ENCODE measurements at places on chromosomes 2 and 18.

DNA sequence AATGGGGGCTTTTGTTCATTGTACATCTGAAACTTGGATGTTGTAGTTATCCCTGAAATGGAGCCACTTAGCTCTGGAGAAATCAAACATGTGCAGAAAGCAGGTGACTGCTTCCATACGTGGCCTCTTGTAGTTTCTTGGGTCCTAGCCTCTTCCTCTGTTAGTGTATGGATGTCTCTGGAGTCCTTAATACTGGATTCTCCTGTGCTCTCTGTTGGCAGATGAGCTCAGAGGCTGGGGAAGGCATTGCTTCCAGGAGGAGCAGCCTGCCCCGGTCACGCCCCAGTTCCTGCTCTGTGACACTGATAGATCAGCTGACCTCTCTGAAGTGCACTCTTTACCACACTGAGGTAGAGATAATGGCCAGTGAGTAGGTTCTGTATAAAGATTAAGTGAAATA is 176.2 kb downstream of the LDLRAD4 start:
- DNase-seq, result no peak

- DNase-seq, result no peak
These were observed 266.6 kb downstream of the PDE11A start for GRCh38 chr2:177806025-177806424.

DNA sequence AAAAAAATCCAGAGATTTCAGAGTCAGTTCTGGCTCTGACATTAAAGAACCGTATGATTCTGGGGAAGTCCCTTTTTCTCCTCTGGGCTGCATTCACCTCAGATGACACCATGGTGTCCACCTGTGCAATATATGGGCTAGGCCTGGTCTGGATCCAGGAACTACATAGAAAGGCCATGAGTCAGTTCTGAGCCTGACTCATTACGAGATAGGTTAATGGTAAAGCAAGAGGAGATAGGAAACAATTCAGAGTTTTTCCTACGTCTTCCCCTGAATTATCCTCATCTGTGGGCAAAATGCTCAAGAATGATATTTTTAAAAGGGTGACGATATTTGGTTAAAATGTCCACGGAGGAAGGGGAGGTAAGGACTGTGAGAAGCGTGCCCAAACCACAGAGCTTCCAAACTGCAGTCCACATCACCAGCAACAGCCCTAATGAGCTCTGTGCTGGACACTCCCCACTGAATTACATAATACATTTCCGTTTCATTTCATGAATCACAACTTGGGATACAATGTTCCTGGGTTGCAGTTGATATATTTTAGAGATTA is 180.1 kb upstream of the OSR1 start:
- DNase-seq, result no peak

GRCh38 chr2:12320027-12320734 is 396.6 kb upstream of the TRIB2 start:
- DNase-seq, result no peak

DNA sequence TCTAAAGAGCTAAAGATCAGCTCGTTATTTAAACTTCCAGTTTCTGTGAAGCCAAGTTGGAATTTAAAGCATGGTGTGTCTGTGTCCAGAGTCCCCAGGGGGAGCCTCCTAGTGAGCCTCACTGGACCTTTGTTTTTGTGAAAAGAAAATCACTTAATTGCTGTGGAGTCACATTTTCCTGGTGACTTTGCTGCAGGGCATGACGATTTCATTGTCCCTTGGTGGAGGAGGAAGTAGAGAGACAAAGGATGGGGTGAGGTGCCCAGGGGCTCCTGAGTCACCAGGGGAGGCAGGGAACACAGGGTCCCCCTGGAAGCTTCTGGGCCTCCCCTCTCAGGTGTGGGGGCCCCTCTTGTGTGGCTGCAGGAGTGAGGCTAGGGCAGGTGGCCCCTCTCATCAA is 19.7 kb downstream of the ATP6V1C2 start:
- no peak for DNase-seq

DNA sequence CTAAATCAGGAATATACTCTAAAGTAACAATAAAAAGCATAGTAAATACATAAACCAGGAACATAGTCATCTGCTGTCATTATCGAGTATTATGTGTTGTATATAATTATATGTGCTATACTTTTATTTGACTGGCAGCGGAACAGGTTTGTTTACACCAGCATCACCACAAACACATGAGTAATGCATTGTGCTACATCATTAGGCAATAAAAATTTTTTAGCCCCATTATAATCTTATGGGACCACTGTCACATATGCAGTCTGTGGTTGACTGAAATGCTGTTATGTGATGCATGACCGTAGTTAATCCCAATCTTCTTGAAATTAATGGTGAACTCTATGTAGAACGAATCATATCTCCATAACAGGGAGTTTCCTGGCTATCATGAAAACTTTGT is 136.7 kb upstream of the ZFP36L2 start:
- DNase-seq, result peak; percentile 10

DNA sequence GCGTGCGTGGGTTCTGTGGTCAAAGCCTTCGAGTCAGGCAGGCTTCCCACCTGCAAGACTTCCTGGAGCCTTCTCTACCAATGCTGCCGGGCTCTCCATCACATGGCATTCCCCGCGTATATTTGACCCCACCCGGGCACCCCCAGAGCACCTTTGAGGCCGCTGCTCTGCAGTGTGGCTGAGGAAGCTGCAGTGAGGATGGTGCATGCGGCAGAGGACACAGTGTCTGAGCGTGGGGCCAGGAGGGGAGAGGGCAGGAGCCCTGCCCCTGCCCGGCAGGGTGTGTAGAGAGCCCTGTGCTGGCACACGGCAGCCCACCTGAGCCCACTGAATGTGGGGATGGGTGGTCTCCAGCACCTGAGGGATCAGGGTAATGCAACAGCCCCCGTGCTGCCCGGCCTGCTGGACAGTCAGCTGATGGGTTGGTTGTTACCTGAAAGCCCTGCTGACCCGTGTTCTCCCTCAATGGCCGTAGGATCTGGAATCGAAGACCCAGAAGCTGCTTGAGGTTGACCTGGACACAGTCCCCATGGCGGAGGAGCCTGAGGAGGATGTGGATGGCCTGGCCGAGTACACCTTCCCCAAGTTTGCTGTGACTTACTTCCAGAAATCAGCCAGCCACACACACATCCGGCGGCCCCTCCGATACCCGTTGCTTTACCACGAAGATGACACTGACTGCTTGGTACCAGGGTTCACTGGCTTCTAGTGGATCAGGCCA is 36.8 kb upstream of the GPR17 start:
- no peak for DNase-seq

DNA sequence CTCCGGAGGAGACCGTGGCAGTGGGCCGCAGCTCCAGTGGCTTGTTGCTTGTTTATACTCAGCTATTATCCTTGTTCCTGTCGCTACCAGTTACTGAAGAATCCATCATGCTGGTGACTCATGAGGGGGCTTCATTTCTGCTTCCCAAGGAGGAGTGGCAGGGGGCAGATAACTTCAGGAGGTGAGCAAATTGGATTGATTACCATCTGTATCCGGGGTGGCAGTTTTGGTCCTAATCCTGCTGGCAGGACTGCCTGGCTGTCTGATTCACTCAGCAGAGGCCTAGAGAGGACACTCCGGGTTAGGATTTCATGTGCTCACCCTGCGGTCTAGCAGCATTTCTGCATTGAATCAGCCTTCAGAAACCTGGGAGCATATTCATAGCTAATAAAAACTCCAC is 230.0 kb downstream of the ACTR3 start:
- DNase-seq, result no peak

- DNase-seq, result no peak
These were observed 609.1 kb upstream of the SLC39A10 start for GRCh38 chr2:195047955-195048354.
